Neuronal stem cell (in vitro differentiated cells): ENCODE measurements at places on chromosomes 4 and X.

DNA sequence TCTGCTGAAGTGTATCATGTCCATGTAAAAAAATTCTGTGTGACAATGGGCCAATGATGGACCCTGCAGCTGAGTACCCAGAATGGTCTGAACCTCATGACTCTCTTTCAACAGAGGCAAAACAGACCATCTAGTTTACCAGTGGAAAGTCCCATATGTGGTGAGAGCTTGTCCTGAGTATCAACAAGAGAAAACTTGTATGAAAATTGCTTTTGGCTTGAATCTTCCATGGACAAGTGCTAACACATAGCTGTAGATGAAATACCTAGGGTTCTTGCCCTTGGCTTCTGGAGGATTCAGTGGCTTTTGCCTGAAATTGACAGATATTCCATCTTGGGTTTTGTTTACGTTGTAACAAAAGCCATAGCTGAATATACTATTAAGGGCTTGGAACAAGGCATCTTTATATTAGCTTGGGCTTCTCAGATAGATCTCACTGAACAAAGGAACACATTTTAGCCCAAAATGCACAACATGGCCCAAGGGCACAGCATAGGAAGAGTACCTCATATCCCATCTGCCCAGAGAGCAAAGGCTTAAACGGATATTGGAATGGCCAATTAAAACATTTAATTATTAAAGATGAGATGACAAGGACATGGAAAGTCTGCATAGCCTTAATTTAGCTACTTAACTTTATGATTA is 128.5 kb upstream of the HPGD start:
- DNase-seq, result no peak

GRCh38 chr4:136863756-136864155 is 668.5 kb downstream of the PCDH18 start:
- peak; percentile 3 for DNase-seq

DNA sequence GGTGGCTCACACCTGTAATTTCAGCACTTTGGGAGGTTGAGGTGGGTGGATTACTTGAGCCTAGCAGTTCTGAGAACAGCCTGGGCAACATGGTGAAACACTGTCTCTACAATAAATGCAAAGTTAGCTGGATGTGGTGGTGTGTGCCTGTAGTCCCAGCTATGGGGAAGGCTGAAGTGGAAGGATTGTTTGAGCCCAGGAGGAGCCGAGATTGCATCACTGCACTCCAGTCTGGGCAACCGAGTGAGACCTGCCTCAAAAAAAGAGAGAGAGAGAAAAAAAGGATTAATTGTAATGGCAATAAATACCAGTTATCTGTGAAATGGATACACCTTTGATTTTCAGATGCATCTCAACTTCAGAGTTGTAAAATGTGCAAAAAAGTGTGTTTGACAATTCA is 58.8 kb downstream of the SPRY1 start:
- DNase-seq, result no peak

- DNase-seq, result no peak
Measured at GRCh38 chr4:152898606-152899005, 37.5 kb upstream of the FHDC1 start.

DNA sequence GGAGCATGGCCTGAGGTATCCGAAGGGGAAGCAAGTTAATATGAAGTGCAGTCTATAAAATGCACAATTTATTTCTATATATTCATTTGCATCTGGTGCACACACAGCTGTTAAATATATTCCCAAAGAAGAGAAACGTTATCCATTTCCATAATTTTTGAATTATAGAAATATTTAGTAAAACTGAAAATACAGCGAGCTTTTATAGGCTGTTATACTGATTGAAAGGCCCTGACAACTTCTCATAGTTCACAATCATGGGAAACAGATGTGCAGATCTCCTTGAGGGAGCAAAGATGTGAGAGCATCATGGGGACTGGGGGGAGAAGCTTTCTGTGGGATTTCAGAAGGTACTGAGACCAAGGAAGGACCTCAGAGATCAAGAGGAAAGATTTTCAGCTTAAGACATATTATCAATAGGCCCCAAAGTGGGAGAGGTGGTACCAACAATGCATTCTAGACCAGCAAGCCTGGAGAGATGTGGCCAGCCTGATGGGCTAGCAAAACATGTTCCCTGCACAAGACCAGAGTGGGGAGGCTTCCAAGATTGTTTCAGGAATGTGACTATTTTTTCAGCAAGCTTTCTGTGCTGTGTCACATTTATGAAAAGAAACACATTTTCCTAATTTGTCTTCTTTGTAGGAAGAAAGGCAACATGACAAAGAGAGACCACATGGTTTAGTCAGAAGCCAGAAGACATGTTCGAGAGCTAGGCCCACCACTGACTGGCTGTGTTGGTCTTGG is 256.0 kb upstream of the SFRP2 start:
- no peak for DNase-seq

- no peak for DNase-seq
Measured at GRCh38 chr4:95838192-95838591, 1.7 kb upstream of the PDHA2 start.
